Left colon (tissue), 2 donors: ENCODE measurements at places on chromosomes 4 and X.

DNA sequence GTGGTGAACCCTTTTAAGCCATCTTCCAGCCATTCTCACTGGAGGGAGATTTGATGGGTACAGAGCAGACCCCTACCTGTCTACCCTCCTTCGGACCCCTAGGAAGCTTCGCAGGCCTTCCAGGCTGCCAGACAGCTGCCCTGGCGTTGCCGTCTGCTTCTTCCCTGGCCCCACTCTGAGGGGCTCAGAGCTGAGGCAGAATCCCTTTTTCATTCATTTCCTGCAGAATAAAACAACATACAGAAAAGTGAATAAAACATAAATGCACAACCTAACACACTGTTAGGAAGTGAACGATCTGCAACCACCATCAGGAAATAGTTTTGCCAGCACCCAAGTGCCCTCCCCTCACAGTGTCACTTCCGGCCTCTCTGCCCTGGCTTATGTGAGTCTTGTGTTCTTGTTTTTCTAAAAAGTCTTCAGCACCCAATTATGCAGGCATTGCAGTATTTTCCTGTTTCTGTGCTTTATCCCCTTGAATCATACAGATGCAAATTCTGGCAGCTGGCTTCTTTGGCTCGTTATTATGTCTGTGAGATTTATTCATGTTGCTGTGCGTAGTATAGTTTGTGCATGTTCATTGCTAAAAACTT is 5.6 kb upstream of the ADD1 start:
- DNase-seq = no peak

DNA sequence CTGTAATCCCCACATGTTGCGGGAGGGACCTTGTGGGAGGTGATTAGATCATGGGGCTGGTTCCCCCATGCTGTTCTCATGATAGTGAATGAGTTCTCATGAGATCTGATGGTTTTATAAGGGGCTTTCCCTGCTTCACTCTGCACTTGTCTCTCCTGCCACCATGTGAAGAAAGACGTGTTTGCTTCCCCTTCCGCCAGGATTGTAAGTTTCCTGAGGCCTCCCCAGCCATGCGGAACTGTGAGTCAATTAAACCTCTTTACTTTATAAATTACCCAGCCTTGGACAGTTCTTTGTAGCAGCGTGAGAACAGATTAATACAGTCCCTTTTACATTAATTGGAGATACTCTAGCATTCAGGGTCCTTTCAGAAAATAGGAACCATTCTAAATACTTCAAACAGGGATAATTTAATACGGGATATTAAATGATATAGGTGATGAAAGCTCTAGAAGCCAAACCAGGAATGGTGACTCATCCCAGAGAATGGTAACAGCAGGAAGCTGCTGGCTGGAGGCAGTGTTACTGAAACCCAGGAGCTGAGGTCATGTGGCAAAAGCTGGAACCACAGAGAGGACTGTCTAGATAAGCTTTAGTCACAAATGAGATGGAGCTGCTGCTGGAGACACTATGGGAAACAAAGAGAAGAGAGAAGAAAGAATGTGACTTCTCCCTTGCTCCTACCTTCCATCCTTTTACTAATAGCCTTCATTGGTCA is 57.3 kb downstream of the GSTCD start:
- no peak for DNase-seq

- no peak for DNase-seq
Observed at GRCh38 chrX:8289523-8289922, 118.5 kb upstream of the VCX2 start.

- no peak for DNase-seq
Observed at GRCh38 chr4:112214390-112215264, 17.0 kb upstream of the AP1AR start.

DNA sequence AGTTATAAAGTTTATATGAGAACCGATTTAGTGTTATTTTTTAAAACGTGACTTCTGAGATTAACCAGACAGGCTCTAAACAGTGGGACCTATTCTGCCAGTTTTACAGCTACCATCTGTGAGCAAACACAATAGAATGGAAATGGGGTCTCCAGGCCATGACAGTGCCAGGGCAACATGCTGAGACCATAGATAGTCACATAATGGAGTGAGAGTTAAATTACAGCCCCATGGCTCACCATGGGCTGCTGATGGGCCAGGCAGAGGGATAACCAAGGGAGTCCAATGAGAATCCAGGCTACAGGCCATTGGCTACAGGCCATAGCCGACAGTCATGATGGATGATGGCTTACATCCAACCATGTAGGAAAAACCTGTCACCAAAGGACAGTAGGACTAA is 183.5 kb upstream of the NDP start:
- no peak for DNase-seq
